ENCODE measurements at places on chromosomes 6 and 20. TPM values are rescaled to one million over a fixed set of nuclear protein-coding genes. Genes with fewer than 3 reads are reported as not detected.

The CST4 gene
- not detected for total RNA-seq

The BEND3 gene
- 3.3 TPM for total RNA-seq

The NR2E1 gene
- 0.03 TPM for total RNA-seq

The LY6G6C gene
- total RNA-seq: not detected

The CST2 gene
- total RNA-seq: 0.32 TPM

The DOK5 gene
- total RNA-seq: 0.05 TPM

The GNAS gene
- 762 TPM for total RNA-seq

The TGM2 gene
- 496 TPM for total RNA-seq

The SIRPD gene
- not detected for total RNA-seq

The PTCHD4 gene
- not detected for total RNA-seq

The GPR63 gene
- 0.60 TPM for total RNA-seq

The DDR1 gene
- 63.5 TPM for total RNA-seq

The PTPRK gene
- 17.7 TPM for total RNA-seq

The BANF2 gene
- not detected for total RNA-seq

The GFRAL gene
- not detected for total RNA-seq

The BNIP5 gene
- total RNA-seq: not detected

The HNF4A gene
- 11.9 TPM for total RNA-seq

The LGSN gene
- 3.3 TPM for total RNA-seq

The HEY2 gene
- not detected for total RNA-seq

The PAK5 gene
- total RNA-seq: not detected

The PLN gene
- not detected for total RNA-seq

The TFAP2A gene
- 16.9 TPM for total RNA-seq

The ULBP2 gene
- total RNA-seq: 4.0 TPM

The CGA gene
- 0.21 TPM for total RNA-seq

Measured in A549 treated with CORT108297 at 1 μM for 4 hours (cell line).